ENCODE measurements at places on chromosomes 13 and 19.

DNA sequence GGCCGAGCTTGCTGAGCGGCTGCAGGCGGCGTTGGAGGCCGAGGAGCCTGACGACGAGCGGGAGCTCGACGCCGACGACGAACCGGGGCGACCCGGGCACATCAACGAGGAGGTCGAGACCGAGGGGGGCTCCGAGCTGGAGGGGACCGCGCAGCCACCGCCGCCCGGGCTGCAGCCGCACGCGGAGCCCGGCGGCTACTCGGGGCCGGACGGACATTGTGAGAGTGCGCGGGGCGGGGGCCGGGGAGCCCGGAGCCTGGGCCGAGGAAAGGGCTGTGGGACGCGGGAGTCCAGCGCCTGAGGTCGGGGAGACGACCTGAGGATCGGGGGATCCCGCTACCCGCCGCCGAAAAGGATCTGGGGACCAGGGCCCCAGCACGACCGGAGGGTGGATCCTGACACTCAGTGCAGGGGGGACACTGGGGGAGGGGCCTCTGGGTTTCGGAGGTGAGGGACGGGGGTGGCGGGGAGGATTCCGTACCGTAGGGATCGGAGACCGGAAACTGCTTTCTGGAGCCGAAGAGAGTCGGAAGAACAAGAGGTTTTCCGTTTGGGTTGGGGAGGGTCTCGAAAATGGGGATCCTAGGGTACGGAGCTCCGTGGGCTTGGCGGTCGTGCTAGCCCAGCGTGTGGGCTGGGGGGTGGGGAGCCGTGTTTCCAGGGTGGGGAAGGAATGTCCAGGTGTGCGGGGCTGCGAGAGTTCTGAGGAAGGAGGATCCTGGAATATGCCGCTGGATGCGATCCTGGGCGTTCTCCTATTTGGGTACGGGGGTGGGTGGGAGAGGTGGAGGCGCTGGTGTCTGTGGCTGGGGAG, 616 bp downstream of the HNRNPUL1 start:
- DNase-seq, result peak; percentile 68

DNA sequence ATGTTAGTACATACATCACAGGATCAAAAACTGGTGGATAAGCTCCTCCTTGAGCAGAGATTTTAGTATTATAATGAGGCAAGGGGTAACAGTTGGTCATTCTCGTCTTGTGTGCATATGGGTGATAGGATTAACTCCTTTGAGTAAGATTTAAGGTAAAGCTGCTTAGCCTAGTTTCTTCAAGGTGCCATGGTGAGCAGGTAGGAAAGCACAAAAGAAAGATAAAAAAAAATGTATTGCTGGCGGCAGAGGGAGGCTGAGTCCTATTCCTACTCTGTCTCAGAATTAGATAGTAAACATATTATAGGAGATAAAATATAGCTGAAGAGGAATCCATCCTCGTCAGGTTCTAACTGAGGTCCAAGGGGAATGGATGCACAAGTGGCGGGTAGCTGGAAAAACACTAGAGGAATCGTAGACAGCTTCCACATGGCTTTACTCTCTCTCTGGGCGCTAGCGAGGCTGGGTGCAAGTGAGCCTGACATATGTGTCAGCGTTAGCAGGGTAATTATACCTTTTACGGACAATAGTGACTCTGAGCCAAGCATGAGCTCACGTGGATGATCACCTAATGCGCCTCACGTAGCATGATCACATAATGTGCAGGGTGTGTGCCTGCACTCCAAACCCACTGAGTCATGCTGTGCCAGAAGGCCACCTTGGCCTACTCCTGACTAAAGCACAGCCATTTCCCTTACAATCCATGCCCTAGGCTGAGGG, 734.3 kb upstream of the MIR17HG start:
- DNase-seq, result no peak

GRCh38 chr13:80284290-80284689, 56.6 kb downstream of the SPRY2 start:
- no peak for DNase-seq

GRCh38 chr19:16829822-16830289, 658 bp downstream of the SIN3B start:
- no peak for DNase-seq

- DNase-seq, result peak; percentile 59
These were observed at the start of gene TMEM238 for GRCh38 chr19:55384131-55384919. Gene TMEM238 (minus strand): TSS chr19:55384292. CDS start chr19:55384259, 33 bp downstream.

DNA sequence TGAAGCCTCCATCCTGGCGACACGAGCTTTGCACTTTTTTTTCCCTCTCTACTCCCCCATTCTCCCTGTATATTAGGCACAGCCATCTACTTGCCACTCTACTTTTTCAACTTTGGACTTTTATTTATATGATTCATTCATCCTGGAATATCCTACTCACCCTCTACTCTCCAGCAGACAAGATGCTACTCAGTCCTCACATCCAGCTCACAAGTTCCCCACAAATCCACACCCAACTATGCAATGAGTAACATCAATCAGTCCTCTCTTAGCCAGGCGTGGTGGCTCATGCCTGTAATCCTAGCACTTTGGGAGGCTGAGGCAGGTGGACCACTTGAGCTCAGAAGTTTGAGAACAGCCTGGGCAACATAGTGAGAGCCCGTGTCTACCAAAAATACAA, 23.9 kb upstream of the URAD start:
- DNase-seq, result no peak

Measured in CD4-positive, alpha-beta T cell treated with Interleukin-6 for 4 hours (primary cell).